ENCODE measurements at places on chromosomes 1 and 21. TPM values are rescaled to one million over a fixed set of nuclear protein-coding genes. Genes with fewer than 3 reads are reported as not detected.

ALX3 gene
- total RNA-seq = not detected

TRIM63 gene
- total RNA-seq = not detected

DNA sequence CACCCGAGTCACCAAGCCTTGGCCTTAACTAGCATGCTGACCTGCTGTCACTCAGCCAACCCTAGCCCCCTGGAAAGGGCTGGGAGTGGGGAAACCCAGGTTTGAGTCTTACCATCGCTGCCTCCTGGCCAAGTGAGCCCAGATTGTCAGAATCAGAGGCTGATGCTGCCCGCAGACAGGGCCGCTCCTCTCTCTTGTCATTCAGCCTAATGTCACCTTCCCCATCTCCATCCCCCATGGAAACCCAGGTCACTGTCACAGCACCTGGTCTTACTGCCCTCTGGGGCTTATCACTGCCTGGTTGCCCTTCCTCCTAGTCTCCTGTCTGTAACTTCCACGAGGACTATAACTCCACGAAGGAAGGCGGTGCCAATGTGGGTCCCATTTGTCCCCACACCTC lies 53.6 kb upstream of the CASZ1 start:
- no peaks in the 10 kb centered on the region for H3K36me3 ChIP-seq
- no peaks in the 10 kb centered on the region for H3K4me1 ChIP-seq
- no peak overlapping the region for H3K27ac ChIP-seq
- H3K4me3 ChIP-seq = no peak overlapping the region

DNA sequence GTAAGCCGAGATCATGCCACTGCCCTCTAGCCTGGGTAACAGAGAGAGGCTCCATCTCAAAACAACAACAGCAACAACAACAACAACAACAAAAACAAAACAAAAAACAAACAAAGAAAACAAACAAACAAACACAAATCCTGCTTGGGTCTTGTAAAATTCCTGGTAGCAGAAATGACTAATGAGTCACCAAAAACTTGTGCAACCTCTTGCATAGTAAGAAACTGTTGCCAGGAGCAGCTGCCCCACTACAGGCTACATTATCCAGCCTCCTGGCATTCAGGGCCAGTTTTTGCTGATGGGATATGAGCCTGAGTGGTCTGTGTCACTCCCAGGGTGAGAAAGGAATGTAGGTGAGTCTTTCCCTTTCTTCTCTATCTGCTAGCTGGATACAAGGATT lies 245.4 kb downstream of the TNR start:
- H3K4me3 ChIP-seq = no peak overlapping the region
- DNase-seq = no peak
- no peaks in the 10 kb centered on the region for H3K36me3 ChIP-seq
- H3K4me1 ChIP-seq = no peaks in the 10 kb centered on the region
- no peaks in the 10 kb centered on the region for H3K27me3 ChIP-seq

DNA sequence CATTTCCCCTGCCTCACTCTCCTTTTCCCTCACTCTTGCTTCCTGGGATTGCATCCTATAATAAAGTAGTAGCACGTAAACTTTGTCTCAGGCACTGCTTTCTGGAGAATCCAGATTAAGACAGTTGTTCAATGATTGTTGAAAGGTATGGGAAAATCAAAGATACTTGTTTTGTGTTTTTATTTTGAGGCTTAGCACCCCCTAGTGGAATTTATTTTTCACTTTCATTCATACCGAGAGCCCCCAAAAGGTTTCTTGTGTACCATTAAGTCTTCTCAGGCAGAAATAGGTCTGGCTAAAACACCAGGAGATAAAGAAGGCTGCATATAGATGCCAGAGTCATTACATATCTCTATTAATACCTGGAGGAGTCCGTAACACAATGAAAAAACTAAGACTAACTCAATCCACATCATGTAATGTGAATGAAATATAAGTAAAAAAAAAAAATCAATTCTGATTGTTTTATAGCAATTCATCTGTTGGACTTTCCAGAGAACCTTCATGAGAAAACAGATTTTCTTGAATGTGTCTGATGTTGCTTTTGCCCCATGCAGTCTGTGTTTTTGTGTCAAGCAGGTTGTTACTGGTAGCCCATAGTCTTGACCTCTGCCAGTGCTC lies 103.5 kb downstream of the RPE65 start:
- no peak overlapping the region for H3K27ac ChIP-seq
- no peaks in the 10 kb centered on the region for H3K4me1 ChIP-seq
- no peak for DNase-seq
- H3K27me3 ChIP-seq = no peaks in the 10 kb centered on the region

- no peaks in the 10 kb centered on the region for H3K4me1 ChIP-seq
- DNase-seq = no peak
- no peak overlapping the region for H3K4me3 ChIP-seq
These were observed 836.1 kb upstream of the ADAMTS5 start for GRCh38 chr21:27802816-27803475.

GRCh38 chr1:215603319-215603718 lies 36.2 kb downstream of the KCTD3 start:
- H3K27me3 ChIP-seq = no peaks in the 10 kb centered on the region
- no peak overlapping the region for H3K4me3 ChIP-seq
- H3K27ac ChIP-seq = no peak overlapping the region
- peaks cover under 1% of the 10 kb centered on the region for H3K4me1 ChIP-seq
- DNase-seq = no peak
- peaks cover 3% of the 10 kb centered on the region for H3K36me3 ChIP-seq

DNA sequence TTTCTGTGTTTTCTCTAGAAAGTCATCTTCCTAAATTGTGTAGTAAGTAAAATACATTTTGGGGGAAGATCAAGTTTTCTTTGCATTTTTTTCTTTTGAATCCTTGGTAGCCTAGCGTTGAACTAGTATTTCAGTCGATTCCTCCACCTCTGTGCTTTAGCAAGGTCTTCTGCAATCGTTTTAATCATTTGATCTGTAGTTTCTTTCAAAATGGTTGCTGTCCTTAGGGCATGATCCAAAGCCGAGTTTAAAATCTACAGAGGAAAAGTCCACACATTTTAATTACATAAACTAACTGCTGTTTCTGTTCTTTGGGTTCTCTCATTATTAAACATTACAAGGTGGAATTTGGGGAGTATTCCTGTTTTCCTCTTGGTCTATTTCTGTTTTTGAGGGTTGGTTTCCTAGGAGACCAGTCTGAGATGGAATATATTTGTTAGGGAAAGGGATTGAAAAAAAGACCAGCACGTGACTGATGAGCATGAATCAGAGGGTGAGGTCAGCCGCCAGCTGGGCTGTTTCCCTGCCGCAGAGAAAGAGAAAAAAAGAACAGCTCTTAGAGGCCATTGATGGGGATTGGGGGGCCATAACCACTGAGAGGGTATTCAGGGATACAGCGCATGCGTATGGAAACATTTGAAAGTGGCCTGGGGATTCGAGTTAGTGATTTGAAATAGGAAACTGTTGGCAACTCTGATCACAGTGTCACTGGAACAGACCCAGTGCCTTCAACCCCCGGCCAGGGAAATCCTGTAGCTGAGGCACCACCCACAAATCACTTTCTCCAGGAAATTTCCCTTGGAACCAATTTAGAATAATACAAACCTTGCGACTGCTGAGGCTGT lies 40.6 kb downstream of the AKNAD1 start:
- H3K4me3 ChIP-seq = no peak overlapping the region
- no peaks in the 10 kb centered on the region for H3K36me3 ChIP-seq
- no peak overlapping the region for H3K27ac ChIP-seq

DNA sequence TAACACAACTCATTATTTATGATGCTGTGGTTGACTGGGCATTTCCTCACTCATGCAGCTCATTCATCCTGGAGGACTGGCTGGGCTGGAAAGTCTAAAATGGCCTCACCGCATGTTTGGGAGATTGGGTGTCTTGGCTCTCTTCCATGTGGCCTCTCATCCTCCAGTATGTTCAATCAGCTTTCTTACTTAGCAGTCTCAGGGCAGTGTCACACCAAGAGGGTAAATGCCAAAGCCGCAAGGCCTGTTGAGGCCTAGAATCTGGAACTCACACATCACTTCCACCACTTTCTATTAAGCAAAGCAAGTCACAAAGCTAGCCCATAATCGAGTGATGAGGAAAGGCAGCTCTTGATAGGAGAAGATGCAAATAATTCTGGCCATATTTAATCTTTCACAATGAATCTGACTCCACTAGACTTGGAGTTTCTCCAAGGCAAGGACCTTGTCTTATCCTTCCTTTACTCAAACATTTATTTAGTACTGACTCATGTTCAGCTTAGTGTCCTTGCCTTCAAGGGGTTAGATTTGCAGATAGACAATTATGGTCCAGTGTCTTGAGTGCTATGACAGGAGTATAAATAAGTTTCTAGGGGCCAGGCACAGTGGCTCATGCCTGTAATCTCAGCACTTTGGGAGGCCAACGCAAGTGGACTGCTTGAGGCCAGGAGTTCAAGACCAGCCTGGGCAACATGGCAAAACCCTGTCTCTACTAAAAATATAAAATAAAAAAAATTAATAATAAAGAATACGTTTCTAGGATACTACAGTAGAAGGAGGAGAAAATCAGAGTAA lies 45.1 kb downstream of the TMEM53 start:
- DNase-seq = no peak
- no peak overlapping the region for H3K4me3 ChIP-seq
- H3K27ac ChIP-seq = no peak overlapping the region
- no peaks in the 10 kb centered on the region for H3K36me3 ChIP-seq
- H3K4me1 ChIP-seq = no peaks in the 10 kb centered on the region
- H3K27me3 ChIP-seq = no peaks in the 10 kb centered on the region

- H3K36me3 ChIP-seq = peaks cover 19% of the 10 kb centered on the region
- no peak for DNase-seq
- H3K4me1 ChIP-seq = no peaks in the 10 kb centered on the region
These were observed 17.6 kb downstream of the UTP25 start for GRCh38 chr1:209845408-209845725.

DNA sequence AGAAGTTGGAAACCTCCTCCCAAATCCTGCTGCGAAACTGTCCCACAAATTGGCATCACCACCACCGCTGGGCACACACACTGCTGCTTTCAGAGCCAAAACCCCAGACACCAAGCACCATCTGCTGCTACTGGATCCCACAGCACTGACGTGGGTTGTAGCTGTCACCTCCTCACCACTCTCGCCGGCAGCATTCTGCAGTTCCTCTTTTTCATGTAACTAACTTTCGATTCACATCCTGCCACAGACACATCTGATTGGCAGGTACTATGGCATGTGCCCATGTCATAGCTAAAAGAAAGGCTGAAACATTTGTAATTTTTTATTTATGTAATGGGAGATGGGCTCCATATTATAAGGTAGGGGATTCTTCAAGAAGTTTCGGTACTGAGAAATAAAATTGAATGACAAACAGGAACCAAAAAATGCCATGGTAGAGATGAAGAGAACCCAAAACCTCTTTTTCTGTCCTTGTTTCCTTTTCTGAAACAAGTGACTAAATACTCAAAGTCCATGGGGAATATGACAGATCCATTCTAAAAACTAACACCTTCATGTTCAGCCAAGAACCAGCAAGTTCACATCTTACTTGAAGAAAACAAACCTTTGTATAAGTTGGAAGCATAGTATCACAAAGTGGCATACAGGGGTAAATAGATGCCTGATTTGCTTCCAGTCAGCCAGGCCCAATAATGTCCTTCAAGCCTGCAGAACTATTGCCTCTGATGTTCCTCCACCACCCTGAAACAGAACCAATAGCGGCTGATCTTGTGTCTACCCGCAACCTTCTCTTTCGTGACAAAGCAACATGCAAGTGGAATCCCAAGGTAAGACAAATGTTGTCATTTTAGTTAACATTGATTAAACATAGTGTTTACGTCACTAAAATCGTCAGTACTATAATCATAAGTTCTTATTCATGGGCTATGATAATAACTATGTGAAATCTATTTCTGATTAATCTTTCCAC lies 26.6 kb upstream of the RGS13 start:
- DNase-seq = peak; percentile 96
- peak overlapping the region; percentile 8 for H3K4me3 ChIP-seq
- H3K4me1 ChIP-seq = peaks cover 23% of the 10 kb centered on the region
- H3K27ac ChIP-seq = peak overlapping the region; percentile 88
- no peaks in the 10 kb centered on the region for H3K36me3 ChIP-seq

DNA sequence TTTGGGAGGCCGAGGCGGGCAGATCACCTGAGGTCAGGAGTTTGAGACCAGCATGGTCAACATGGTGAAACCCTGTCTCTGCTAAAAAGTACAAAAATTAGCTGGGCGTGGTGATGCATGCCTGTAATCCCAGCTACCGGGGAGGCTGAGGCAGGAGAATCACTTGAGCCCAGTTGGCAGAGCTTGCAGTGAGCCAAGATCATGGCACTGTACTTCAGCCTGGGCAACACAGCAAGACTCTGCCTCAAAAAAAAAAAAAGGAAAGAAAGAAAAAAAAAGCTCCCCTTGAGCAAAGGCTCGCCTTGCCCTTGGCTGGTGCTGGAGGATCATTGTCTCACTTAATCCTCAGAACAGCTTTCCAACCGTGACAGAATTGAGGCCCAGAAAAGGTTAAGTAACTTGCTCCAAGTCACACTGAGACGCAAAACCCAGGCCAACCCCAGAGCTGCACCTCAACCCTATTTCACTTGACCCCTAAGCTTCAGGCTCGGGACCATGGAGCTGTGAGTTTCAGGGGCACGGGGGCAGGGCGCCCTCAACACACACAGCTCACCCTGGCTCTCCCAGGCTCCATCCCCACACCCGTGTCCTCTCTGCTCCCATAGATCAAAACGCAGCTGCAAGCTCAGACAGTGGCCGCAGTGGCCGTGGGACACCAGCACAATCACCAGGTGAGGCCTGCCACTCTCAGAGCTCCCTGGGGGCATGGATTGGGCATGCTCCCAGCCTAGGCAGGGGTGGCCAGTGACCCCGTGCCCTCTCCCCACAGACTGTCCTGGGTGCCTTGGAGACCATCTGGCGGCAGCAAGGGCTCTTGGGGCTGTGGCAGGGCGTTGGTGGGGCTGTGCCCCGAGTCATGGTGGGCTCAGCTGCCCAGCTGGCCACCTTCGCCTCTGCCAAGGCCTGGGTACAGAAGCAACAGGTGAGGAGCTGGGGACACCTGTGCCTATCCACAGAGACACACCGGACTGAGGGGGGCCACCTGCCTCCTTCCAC lies 1.6 kb downstream of the SLC25A34 start:
- H3K4me1 ChIP-seq = no peaks in the 10 kb centered on the region
- no peak for DNase-seq
- H3K27ac ChIP-seq = no peak overlapping the region

DNA sequence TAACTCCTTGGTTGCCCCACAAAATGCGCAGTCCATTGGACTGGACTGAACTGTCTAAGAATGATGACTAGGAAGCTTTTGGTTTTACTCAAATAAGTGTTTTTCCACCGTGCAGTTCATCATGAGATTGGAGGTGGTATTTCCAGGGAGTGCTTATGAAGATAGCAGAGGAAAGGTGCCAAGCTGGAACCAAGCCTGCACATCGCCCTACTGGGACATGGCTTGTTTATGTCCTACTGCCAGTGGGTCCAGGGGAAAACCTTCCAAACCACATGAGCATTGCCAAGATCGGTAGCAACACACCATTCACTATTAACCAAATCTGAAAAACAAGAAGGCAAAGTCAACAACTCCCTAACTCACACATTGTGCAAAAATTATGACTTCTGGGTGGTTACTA lies 54.7 kb upstream of the DSCAM start:
- no peaks in the 10 kb centered on the region for H3K4me1 ChIP-seq
- no peak overlapping the region for H3K27ac ChIP-seq
- H3K36me3 ChIP-seq = no peaks in the 10 kb centered on the region
- H3K4me3 ChIP-seq = no peak overlapping the region
